ENCODE measurements at places on chromosomes 12 and 14.

- peaks cover 16% of the 10 kb centered on the region for H3K4me1 ChIP-seq
- H3K4me3 ChIP-seq = no peak overlapping the region
- peaks cover 12% of the 10 kb centered on the region for H3K36me3 ChIP-seq
- H3K27me3 ChIP-seq = no peaks in the 10 kb centered on the region
- DNase-seq = no peak
Measured at GRCh38 chr14:39406560-39406959, 25.7 kb downstream of the FBXO33 start.

GRCh38 chr12:111588010-111588409 lies 11.1 kb downstream of the ATXN2 start:
- no peak for DNase-seq
- no peaks in the 10 kb centered on the region for H3K36me3 ChIP-seq
- H3K4me1 ChIP-seq = no peaks in the 10 kb centered on the region

DNA sequence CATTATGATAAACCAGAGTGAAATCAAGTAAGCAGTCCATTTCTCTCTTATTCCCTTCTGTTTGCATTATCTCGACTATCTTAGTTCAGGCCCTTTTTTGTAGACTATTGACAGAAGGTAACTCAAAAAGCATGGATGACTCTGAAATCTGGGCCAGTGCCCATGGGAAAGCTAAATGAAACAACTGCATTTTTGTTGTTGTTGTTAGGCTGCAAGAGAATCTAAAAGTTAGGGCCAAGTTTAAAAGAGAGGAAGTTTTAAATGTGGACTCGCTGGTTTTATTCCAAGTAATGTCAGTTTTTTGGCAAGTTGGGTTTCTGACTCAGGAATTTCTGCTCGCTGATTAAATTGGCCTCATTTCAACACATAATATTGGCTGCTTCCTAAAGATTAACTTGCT lies 201.1 kb downstream of the PIK3C2G start:
- H3K27me3 ChIP-seq = no peaks in the 10 kb centered on the region
- H3K36me3 ChIP-seq = no peaks in the 10 kb centered on the region
- H3K27ac ChIP-seq = no peak overlapping the region
- no peak overlapping the region for H3K4me3 ChIP-seq

GRCh38 chr14:69483765-69484443 lies 624 bp upstream of the PLEKHD1 start:
- H3K4me3 ChIP-seq = peak overlapping the region; percentile 51
- no peaks in the 10 kb centered on the region for H3K36me3 ChIP-seq
- H3K4me1 ChIP-seq = peaks cover 5% of the 10 kb centered on the region
- H3K27ac ChIP-seq = no peak overlapping the region

DNA sequence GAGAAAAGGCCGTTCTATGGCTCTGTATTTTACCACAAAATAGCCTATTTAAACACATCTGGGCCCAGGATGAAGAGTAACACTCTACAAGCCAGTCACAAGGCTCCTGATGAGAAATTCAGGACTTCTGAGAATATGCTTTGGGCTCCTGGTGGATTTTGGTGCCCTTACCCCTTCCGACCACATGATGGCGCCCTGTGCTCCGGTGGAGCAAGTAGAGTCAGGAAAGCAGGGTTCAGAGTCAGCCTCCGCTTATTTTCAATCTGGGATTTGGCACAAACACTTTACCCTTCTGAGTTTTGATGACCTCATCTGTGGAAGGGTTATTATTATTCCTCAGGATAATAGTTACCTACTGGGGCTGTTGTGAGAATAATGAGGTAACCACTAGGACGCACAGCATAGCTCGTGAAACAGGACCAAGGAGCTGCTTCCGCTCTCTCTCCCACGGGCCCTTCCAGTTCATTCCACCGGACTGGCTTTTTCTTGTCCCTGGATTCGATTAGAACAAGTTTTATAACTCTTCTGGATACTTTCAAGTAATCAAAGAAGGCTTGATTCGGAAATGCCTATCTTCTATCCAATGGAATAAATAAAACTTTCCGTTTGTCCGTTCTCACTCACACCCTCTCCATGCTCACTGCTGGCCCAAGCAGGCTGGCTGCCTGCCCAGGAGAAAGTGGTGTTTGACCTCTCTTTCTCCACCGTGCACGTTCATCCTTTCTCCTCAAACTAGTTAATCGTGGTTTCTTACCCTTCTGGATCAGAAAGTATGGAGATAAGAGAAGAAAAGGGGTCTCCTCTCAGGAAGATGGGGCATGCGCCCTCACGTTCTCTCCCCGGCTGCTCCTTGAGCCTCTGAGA lies 104.6 kb downstream of the GALC start:
- peaks cover 6% of the 10 kb centered on the region for H3K27me3 ChIP-seq
- no peak overlapping the region for H3K27ac ChIP-seq
- no peak overlapping the region for H3K4me3 ChIP-seq
- no peak for DNase-seq

DNA sequence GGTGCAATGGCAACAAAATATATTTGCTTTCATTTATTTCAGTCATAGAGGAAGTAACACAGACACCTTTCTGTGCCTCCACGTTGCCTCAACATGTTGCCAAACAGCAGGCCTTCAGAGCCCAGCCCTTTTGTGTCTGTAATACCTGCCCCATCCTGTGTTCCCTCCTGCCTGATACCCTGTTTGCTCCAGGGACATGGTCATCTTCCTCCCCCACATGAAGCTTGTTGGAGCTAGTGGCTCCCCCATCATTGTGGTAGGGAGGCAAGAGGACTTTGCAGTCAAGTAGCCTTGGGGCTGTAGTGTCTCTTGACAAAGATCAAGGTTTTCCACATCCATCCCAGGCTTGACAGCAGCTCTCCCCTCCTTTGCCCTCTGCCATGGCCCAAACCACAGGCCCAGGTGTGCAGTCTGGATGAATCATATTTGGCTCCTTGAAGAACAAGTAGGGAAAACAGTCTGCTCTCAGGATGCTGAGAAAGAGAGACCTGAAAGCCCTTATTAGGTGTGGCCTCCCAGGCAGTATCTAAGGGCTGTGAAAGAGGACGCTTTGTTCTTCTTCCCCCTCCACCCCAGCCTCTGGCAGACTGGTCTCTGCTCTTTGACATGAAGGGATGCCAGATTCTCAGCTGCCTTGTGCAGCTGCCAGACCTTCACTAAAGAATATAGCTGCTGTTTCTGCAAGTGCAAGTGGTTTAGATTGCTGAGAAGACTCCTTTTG lies 329.0 kb downstream of the C12orf75 start:
- H3K27me3 ChIP-seq = peaks cover 9% of the 10 kb centered on the region
- DNase-seq = no peak
- H3K36me3 ChIP-seq = no peaks in the 10 kb centered on the region
- no peak overlapping the region for H3K27ac ChIP-seq
- no peak overlapping the region for H3K4me3 ChIP-seq

- DNase-seq = no peak
- H3K4me3 ChIP-seq = no peak overlapping the region
- no peaks in the 10 kb centered on the region for H3K36me3 ChIP-seq
Measured at GRCh38 chr12:87152075-87152474, 877.1 kb downstream of the C12orf50 start.

DNA sequence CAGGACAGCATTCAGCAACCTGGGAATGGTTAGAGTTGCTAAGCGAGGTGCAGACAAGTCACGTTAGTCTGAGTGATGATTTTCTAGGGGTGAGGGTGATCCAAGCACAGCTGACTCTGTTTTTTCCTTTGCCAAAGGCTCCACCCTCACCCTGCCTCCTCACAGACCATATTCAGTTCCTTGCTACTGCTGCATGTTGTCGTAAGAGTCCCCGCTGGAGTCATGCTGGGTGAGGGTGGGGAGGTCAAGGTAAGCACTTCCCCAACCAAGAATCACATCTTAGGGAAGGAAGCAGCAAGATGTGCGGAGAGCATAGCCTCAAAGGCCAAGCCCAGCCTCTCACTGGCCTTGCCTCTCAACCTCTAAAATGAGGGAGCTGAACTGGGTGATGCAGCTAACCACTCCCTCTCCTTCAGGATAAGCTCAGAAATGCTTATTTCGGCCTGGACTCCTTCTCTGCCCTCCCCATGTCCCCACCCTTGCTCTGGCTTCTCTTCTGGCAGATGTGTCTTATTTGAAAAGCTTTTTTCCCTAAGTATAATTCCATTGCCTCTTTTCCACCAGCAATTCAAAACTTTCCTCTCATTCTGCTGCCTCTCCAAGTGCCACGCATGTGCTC lies 66.9 kb upstream of the ACTN1 start:
- H3K27ac ChIP-seq = no peak overlapping the region
- H3K4me3 ChIP-seq = no peak overlapping the region
- peaks cover 4% of the 10 kb centered on the region for H3K4me1 ChIP-seq
- H3K27me3 ChIP-seq = peaks cover 9% of the 10 kb centered on the region

- DNase-seq = no peak
- no peaks in the 10 kb centered on the region for H3K4me1 ChIP-seq
- H3K4me3 ChIP-seq = no peak overlapping the region
- peaks cover 5% of the 10 kb centered on the region for H3K27me3 ChIP-seq
- no peak overlapping the region for H3K27ac ChIP-seq
Measured at GRCh38 chr12:107159384-107159900, 66.1 kb upstream of the CRY1 start.

DNA sequence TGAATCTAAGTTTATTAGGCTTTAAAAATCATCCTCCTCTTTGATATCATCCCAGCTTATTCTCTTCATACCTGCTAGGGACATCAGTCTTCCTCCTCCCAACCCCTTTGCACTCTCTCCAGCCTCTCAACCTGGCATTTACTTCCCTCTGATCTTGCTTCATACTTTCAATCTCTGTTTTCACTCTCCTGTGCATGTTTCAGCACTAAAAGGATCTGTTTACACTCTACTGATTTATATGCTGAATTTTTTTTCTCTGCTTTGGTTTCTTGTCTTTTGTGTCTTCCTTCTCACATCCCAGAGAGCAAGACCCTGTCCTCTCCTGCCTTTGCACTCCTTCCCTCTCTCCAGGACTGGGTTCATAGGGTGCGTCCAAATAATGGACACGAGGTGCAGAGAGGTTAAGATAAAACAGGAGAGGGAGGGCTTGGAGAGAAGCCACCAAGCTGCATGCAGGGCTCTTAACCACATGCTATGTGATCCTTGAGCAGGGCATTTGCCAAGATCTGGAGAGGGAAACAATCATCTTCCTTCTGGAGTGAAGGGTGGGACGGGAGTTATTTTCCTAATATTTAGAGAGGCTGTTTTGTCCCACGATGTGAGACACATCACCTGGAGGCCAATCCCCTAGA lies 3.0 kb upstream of the CISTR start:
- H3K4me1 ChIP-seq = peaks cover 18% of the 10 kb centered on the region
- no peak for DNase-seq
- H3K4me3 ChIP-seq = no peak overlapping the region
- H3K27me3 ChIP-seq = peaks cover 12% of the 10 kb centered on the region
- no peak overlapping the region for H3K27ac ChIP-seq
- no peaks in the 10 kb centered on the region for H3K36me3 ChIP-seq

GRCh38 chr12:59627582-59627981 lies 31.8 kb downstream of the SLC16A7 start:
- peaks cover 19% of the 10 kb centered on the region for H3K4me1 ChIP-seq
- no peak for DNase-seq
- H3K27me3 ChIP-seq = no peaks in the 10 kb centered on the region
- peaks cover 15% of the 10 kb centered on the region for H3K36me3 ChIP-seq
- no peak overlapping the region for H3K27ac ChIP-seq
- H3K4me3 ChIP-seq = no peak overlapping the region

GRCh38 chr12:81492131-81492720 lies 266.9 kb downstream of the PPFIA2 start:
- H3K27ac ChIP-seq = no peak overlapping the region
- no peaks in the 10 kb centered on the region for H3K27me3 ChIP-seq
- no peak for DNase-seq
- no peaks in the 10 kb centered on the region for H3K36me3 ChIP-seq

- no peaks in the 10 kb centered on the region for H3K36me3 ChIP-seq
- H3K27me3 ChIP-seq = no peaks in the 10 kb centered on the region
- no peaks in the 10 kb centered on the region for H3K4me1 ChIP-seq
- no peak for DNase-seq
Measured at GRCh38 chr14:51121096-51121495, 26.2 kb upstream of the TRIM9 start.

- DNase-seq = no peak
- no peak overlapping the region for H3K4me3 ChIP-seq
- no peak overlapping the region for H3K27ac ChIP-seq
- no peaks in the 10 kb centered on the region for H3K36me3 ChIP-seq
- peaks cover 2% of the 10 kb centered on the region for H3K27me3 ChIP-seq
Measured at GRCh38 chr14:52227619-52228222, 39.8 kb upstream of the PTGDR start.

GRCh38 chr14:52325126-52325525 lies 11.0 kb downstream of the PTGER2 start:
- peaks cover 3% of the 10 kb centered on the region for H3K36me3 ChIP-seq
- DNase-seq = no peak
- H3K27me3 ChIP-seq = peaks cover 4% of the 10 kb centered on the region
- no peak overlapping the region for H3K27ac ChIP-seq
- no peak overlapping the region for H3K4me3 ChIP-seq

- peak overlapping the region; percentile 83 for H3K4me3 ChIP-seq
- H3K27ac ChIP-seq = peak overlapping the region; percentile 90
- H3K27me3 ChIP-seq = no peaks in the 10 kb centered on the region
- H3K4me1 ChIP-seq = peaks cover 67% of the 10 kb centered on the region
- no peak for DNase-seq
Measured at GRCh38 chr14:73759183-73759713, 45.1 kb upstream of the PNMA1 start.

DNA sequence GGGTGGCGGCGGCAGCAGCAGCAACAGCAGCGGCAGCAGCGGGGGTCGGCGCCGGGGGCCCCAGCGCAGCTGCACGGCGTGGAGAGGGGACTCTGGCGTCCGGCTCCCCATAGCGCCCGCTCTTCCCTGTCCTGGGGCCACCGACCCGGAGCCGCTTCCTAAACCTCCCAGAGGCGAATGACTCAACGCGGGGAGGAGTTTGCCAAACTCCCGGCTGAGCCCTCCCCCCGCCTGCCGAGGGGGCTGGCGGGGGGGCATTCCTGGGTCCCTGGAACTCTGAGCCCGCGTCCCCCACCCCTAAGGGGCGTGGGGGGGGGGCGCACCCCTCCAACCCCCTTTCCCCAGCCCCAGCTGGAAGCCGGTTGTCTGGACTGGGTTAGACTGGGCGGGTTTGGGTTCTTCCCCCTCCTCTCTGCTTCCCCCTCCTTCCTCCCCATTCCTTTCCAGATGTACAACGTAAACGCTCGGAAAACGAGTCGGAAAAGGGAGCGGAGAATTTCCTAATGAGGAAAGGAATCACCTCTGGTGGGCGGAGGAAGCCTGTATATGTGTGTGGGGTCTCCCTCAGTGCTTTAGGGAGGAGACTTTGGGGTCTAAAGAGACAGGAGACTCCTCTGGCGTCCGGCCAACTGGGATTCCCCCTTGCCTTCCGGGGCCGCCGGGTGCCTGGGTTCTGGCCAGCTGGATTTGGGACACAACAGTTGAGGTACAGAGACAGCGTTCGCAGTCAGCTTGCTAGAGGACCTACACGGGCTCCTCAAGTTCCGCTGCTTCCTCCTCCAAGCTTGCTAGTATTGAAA lies at the start of gene ITGA5:
TSS of gene ITGA5 (minus strand) at position 179 of the 800 bp plus-strand sequence. CDS start at position 111, 68 bp downstream.
- H3K4me1 ChIP-seq = peaks cover 36% of the 10 kb centered on the region
- peak within 1 kb of the TSS; percentile 77 for H3K27ac ChIP-seq
- no peaks in the 10 kb centered on the region for H3K36me3 ChIP-seq
- peaks cover 13% of the 10 kb centered on the region for H3K27me3 ChIP-seq
